Stimulated activated CD4-positive, alpha-beta T cell treated with anti-CD3 and anti-CD28 coated beads, TNF-alpha, amount 100 ng/mL, for 4 hours (primary cell): ENCODE measurements at places on chromosomes 12 and 14.
A peak's percentile ranks its signal among the peaks of the same experiment; 100 is the strongest.

DNA sequence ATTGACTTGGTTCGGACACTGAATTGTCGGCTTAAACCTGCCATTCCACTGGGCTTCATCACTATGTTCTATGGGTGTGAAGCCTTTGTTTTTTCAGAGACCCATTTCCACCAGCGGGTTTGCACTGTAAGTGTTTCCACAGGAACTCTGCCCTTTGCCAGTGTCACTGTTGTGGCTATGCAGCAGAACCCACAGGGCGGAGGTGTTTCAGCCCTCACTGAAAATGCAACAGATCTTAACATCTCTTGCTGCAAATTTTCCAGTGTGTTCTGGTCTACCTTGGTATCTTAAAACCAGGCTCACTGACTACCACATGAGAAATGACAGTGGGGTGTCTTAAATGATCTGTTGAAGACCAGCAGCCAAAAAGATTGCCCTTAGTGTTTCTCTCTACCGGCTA, 21.1 kb downstream of the PRKCH start:
- DNase-seq, result no peak

- no peak for DNase-seq
Measured at GRCh38 chr14:32669391-32669790, 269.3 kb upstream of the NPAS3 start.

DNA sequence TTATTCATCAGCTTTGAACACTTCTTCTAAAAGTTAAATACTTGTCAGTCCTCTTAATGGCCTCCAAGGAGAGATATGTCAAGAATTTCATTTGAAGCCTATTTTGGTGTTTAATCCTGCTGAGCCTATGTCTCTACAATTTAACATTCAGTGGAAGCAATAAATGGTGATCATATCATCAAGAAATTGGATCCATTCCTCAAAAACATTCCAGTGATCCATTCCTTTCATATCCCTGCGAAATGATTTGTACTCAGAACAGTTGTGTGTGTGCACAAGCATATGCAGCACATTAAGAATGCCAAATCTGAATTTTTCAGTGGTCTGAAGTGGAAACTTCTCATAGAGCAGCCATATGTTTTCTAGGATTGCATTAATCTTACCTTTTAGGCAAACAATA, 373.7 kb upstream of the SYT1 start:
- DNase-seq, result no peak

DNA sequence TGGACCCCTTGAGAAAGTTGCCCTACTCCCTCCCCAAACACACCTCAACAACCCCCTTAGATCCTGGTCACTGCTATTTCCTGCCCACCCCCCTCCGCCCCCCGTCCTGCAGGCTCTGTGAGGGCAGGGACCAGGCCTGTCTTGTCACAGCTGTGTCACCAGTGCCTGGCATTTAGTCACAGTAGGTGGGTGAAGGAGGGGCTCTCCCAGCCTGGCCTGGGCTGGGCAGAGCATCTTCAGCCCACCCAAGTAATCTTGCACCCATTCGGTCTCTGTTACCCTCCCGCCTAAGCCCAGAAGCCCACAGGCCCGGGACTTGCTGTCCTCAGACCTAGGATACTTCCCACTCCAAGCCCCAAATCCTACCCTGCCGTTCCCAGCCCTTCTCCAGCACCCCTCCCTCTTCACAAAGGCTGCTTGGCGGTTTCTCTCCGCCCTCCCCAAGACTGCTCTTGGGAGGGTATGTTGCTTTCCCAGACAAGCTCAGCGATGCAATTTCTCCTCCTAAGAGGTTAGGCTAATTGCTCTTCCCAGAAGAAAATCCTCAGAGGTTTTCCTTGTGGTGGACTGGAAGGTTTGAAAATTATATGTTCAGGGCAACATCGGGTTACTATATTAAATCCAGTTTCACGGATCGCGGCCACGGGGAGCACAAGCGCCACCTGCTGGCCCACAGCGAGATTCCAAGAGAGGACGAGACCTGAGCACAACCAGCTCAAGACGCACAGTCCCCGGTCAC, 50.8 kb upstream of the ZFP36L1 start:
- peak; percentile 65 for DNase-seq

GRCh38 chr12:101582937-101583336, 11.8 kb upstream of the MYBPC1 start:
- DNase-seq, result no peak

GRCh38 chr12:77648716-77649115, 182.0 kb upstream of the NAV3 start:
- no peak for DNase-seq
